ENCODE measurements at places on chromosomes 13 and 19. TPM values are rescaled to one million over a fixed set of nuclear protein-coding genes. Genes with fewer than 3 reads are reported as not detected.

The MEIOSIN gene
- not detected for polyA plus RNA-seq

The KLK4 gene
- polyA plus RNA-seq = not detected

The NLRP7 gene
- not detected for polyA plus RNA-seq

The S1PR2 gene
- polyA plus RNA-seq = 10.8 TPM

The SOX1 gene
- polyA plus RNA-seq = not detected

The ZNF791 gene
- 21.3 TPM for polyA plus RNA-seq

The SMIM44 gene
- polyA plus RNA-seq = not detected

The DCAF15 gene
- 28.6 TPM for polyA plus RNA-seq
